ENCODE measurements at places on chromosomes 2 and 18.

GRCh38 chr2:211928201-211928600, 610.4 kb downstream of the ERBB4 start:
- DNase-seq, result no peak

DNA sequence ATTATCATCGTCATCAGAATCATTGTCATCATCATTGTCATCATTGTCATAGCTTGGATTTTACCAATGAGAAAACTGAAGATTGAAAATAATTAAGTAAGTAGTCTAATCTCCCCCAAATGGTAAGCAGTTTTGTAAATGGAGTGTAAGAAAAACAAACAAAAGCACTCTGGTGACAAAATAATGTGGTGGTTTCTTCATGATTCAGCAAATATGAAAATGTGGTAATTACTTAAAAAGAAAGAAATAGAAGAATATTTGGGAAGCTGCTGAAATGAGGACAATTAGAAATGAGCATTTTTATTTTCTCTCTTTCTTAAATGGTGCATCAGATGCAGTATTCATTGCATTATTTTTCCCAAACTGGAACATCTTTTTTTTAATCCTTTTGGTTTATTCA, 514.4 kb downstream of the DCDC2C start:
- no peak for DNase-seq

GRCh38 chr18:58591286-58591685, 37.6 kb downstream of the ALPK2 start:
- no peak for DNase-seq

GRCh38 chr2:201600906-201601305, 42.4 kb downstream of the TMEM237 start:
- no peak for DNase-seq

- DNase-seq, result no peak
These were observed 6.2 kb downstream of the TTC32 start for GRCh38 chr2:19895535-19895934.

GRCh38 chr2:237660381-237660900, 33.1 kb downstream of the LRRFIP1 start:
- no peak for DNase-seq

DNA sequence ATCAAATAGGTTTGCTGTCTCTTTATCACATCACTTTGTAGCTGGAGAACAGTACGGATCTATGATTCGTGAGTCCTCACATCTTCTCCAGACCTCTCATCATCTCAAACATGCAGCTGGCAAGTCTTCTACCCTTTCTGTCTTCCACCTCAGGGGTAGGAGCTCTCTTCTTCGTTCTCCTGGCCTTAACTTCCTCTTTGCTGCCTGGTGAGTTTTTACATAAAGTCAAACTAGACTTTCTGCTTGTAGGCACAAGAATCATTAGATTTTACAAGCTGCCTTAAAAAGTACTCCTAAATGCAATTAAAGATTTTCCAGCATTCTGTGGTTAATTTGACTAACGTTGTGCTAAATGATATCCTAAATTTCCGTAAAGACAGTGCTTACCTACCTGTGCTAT, 43.7 kb upstream of the TANK start:
- no peak for DNase-seq

- DNase-seq, result no peak
These were observed 22.8 kb downstream of the TNS1 start for GRCh38 chr2:217980036-217980435.

GRCh38 chr2:166184789-166185188, 57.0 kb upstream of the SCN1A start:
- DNase-seq, result no peak

DNA sequence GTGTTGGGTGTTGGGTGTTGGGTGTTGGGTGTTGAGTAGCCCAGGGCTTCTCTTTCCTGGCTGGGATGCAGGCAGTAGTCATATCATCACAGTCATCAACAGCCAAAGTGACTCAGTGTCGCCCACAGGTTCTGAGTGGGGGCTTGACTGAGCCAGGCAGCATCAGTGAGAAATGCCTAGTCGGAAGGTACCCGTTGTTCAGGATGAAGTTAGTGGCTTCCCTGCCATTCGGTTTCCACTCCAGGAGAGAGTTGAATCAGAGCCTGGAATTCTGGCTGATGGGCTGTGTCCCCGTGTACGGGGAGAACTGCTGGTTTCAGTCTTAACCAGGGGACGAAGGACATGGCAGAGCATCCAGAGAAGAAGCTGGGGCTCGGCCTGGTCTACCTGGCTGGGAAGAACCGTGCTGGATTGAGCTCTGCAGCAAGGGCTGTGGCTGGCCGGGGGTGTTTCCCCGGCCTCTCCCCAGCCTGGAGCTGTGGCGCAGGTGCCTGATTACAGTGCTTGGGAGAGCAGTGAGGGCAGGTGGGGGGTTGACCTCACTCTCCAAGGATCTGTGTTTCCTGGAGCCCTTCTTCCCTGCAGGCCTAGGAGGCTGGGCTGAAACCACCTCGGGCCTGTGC, 49.4 kb downstream of the AGAP1 start:
- no peak for DNase-seq

DNA sequence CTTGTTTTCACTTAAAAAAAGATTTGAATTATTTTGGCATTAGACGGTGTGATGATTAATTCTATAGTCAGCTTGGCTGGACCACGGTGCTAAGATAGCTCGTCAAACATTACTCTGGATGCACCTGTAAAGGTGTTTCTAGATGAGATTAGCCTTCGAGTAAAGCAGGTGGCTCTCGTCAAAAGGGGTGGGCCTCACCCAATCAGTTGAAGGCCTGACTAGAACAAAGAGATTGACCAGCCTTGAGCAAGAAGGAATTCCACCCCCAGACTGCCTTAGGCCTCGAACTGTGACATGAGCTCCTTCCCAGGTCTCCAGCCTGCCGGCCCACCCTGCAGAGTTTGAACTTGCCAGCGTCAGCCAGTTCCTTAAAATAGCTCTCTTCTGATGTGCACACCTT, 73.4 kb downstream of the TWIST2 start:
- DNase-seq, result no peak

GRCh38 chr2:201980389-201980821, 53.2 kb upstream of the FZD7 start:
- DNase-seq, result no peak

GRCh38 chr2:239824046-239824694, 201.0 kb downstream of the NDUFA10 start:
- no peak for DNase-seq

DNA sequence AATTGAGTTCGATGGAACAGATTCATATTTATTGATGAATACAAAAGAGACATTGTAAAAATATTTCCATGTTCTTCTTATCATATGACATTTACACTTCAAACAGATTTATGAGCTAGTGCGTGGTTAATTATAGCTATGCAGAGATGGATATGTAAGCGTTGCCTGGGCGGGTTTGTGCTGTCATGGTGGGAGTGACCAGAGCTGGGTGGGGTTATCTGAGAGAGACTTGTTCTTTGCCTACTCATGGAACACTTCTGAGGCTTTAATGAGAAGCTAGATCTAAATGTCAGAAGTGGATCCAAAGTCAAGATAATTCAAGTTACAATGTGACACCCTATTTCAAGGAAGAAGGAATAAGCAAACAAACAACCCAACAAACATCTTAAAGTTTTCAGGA, 162.3 kb upstream of the ZEB2 start:
- DNase-seq, result no peak

DNA sequence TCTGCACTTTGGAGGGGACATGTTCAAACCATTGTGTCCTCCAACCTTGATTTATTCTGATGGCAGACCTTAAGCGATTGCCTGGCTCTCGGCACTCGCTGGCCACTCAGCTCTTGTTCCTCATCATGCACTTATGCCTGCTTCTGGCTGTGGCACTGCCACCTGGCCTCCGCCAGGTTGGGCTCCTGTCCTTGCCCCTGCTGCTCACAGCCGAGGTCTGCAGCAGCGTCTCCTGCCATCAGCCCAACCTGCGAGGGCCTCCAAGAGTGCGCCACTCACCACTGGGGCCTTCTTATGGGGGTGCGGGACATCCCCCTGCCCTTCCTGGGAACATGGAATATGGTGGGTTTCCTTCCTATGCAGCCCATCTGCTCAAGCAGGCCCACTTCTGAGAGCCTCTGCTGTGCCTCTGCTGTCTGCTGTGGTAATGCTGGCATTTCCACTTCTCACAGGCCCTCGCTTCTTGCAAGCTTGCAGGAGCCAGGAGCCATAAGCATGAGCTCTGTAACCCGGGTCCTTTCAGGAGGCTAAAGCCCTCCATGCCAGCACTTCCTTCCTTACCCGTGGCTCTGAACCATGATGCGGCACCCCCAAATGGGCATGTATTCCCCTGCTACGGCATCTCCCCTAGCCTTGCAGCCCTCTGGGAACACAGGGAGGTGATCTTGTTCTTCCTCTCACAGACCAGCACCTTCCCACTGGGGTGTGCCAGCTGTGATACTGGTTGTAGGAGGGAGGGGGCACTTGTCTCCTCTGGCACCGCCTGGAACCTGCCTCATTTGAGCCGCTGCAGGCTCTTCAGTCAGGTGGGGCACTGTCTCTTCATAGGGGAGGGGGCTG, 58.6 kb upstream of the HS6ST1 start:
- DNase-seq, result no peak

DNA sequence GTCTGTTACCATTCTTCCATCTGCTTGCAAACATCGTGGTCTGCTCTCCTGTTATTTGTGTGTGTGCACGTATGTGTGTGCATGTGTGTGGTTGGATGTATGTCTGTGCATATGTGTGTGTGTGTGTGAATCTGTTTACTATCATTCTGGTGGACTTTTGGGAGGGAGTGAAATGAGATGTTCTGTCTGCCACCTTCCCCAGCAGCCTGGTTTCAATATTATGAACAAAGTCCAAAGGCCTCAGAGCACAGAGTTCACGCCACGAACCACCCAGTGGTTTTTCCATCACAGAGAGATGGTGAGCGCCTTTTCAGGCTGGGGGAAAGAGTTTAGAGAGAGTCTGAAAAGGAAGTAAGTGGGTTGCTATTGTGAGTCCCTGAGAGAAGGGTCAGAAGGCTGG, 67.1 kb upstream of the YWHAQ start:
- no peak for DNase-seq

GRCh38 chr18:73355121-73355520, 487.3 kb upstream of the NETO1 start:
- no peak for DNase-seq

DNA sequence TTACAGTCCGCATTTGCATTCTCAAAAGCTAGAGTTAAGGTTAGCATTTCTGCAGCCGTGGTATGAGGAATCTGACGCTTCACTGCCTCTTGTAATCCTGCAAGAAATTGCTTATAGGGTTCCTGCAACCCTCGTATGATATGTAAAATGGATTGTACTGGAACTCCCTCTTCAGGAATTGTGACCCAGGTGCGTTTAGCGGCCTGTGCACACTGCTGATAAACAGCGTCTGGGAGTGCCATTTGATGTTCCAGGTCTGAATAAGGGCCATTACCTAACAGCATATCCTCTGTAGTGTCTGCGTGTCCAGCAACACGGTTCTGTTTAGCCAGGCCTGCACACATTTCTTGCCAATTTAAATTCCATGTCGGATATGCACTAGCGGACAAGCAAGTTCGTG, 42.5 kb downstream of the CXCR4 start:
- DNase-seq, result no peak

GRCh38 chr2:172628085-172628484, 72.2 kb downstream of the PDK1 start:
- DNase-seq, result no peak

- no peak for DNase-seq
These were observed 6.1 kb downstream of the ARHGEF4 start for GRCh38 chr2:130842770-130843169.

DNA sequence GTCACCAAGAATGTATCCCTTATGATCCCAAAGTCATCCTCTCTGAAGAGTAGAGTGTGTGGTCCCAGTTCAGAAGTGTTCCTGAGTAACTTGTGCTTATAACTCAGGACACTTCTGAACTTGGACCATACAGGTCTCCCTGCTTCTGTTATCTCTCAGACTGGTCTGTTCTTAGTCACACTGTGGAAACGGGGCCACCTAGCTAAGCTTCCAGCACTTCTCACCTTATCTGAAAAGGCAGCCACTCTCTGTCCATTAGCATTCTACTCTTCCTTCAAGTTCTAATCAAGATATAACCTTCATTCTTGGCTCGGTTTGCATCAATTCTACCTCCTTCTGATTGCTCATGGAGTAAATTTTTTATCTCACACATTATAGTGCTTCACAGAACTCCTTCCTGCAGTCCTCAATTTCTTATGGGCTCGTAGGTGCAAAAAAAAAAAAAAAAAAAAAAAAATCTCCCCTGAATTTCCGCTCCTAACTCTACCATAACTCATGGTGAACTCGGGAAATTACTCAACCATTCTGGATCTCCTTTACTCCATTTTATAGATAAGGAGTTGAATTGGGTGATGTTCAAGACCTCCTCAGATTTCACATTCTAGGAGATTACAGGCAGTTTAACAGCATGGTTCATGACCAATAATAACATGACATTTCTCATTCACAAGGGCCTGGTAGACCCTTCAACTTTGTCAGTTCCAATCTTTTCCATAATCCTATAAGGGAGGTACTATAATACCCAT, 108.4 kb downstream of the TACR1 start:
- no peak for DNase-seq

GRCh38 chr18:34942276-34942675, 98.9 kb upstream of the MAPRE2 start:
- DNase-seq, result no peak

DNA sequence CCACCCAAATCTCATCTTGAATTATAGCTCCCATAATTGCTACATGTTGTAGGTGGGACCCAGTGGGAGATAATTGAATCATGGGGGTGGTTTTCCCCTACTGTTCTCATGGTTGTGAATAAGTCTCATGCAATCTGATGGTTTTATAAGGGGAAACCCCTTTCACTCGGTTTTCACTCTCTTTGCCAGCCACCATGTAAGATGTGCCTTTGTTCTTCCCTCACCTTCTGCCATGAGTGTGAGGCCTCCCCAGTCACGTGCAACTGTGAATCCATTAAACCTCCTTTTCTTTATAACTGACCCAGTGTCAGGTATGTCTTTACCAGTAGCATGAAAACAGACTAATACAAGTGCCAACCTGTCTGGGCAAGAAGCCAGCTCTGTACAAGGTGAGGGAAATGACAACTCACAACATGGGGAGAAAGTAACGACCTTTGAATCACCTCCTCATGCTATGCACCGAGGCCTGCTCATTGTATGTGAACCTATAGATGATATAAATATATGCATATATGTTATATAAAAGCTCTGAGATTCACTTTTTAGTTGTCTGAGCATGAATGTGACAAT, 162.2 kb downstream of the ALPK2 start:
- DNase-seq, result no peak

GRCh38 chr2:148561389-148561788, 83.2 kb upstream of the EPC2 start:
- no peak for DNase-seq

GRCh38 chr18:74944676-74945075, 264.3 kb downstream of the PTGR3 start:
- DNase-seq, result no peak

DNA sequence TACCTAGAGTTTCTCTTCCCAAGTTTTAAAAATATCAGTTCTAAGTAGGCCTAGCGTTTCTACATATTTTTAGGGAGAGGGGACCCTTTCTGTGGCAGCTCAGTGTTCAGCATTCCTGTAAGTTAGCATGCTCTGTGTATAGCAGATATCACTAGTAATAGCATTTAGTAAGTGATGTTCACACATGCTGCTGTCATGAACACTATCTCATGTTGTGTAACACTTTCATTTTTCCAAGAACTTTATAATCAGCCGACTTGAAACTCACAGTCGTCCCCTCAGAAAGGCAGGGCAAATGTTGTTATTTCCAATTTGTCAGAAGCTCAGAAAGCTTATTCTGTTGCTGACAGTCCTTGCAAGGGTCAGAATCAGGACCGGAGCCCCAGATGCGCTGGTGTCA, 267.7 kb downstream of the ALPK2 start:
- DNase-seq, result no peak

- DNase-seq, result no peak
These were observed 9.2 kb downstream of the HOXD3 start for GRCh38 chr2:176166272-176166671.

All from midbrain (tissue), 1 donor.